ENCODE measurements at places on chromosomes 1 and 21.

DNA sequence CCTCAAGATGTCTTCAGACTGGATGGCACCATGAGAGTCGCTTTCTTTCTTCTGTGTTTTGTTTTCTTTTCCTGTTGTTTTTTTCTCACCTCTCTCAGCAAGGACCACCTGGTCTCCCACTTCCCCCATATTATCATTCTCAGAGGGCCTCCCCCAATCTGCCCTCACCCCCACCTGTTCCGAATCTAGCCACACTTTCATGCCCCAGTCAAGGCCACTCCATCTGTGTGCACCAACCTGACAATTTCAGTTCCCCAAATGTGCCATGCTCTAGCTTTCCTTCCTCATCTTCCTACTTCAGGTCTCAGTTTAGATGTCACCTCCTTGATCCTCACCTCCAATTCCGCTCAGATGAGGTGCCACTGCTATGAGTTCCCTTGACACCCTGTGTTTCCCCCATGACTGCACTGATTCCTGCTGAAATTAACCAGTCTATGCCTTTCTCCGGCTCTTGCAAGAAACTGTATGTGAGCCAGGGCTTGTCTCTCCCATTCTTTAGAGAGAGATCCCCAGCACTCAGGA is 146.2 kb downstream of the PLPP3 start:
- DNase-seq, result no peak

GRCh38 chr1:154863315-154864174 is 6.5 kb downstream of the KCNN3 start:
- no peak for DNase-seq

DNA sequence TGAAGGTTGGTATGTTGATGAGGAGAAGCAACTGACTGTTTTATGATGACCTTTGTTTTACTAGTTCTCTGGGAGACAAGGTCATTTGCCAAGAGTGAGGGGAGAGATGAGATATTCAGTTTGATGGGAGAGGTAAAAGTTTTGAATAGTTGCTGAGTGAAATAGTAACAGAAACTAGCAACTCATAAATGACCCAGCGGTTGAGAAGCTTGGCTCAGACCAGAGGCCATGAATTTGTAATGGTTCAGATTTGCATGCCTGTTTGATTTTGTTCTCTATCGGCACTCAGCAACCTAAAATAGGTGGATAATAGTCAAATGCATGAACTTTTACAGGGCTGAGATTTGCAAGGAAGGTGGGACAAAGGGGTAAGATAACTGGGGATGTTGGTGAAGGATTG is 6.6 kb downstream of the CCDC30 start:
- no peak for DNase-seq

DNA sequence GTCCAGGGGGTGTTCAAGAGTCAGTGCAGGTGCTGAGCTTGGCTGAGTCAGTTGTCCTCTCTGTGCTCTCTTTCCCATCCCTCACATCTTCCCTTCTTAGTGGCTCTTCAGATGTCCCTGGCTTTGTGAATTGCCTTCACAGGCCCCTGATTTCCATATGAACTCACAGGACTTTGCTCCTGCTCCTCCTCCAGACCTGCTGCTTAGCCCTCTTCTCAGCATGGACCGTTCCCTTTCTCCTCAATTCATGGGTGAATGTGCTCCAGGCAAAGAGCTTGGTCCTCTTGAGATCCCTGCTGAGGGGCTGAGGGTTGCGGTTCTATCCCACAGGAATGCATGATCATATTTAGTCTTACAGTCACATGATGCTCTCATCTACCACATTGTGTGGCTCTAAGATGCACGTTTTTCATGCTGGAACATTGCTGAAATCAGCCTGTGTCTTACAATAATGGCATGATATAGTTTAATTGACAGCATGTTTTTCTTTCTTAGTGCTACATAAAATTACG is 30.5 kb downstream of the CACNA1E start:
- no peak for DNase-seq

- no peak for DNase-seq
Measured at GRCh38 chr1:77620273-77620672, 62.2 kb downstream of the ZZZ3 start.

GRCh38 chr1:19346026-19346425 is 33.9 kb downstream of the SLC66A1 start:
- no peak for DNase-seq

DNA sequence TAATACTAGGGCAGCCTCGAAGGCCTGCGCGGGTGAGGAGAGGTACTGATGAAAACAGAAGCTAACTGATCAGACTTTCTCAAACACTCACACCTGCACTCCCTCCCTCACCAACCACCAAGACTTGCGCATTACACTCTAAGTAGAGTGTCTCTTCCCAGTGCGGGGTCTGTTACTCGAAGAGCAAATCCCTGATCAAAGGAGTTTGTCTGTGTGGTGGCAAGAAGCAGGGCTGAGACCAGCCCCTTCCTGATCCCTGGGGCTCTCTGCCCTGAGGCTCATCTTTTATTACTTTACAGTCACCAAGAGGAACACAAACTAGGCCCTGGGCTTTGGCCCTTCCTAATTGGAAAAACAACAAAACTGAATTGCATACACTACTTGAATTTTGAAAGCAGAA is 19.5 kb upstream of the TSNAX start:
- no peak for DNase-seq

GRCh38 chr1:43776043-43776761 is 68.9 kb downstream of the ST3GAL3 start:
- DNase-seq, result no peak

DNA sequence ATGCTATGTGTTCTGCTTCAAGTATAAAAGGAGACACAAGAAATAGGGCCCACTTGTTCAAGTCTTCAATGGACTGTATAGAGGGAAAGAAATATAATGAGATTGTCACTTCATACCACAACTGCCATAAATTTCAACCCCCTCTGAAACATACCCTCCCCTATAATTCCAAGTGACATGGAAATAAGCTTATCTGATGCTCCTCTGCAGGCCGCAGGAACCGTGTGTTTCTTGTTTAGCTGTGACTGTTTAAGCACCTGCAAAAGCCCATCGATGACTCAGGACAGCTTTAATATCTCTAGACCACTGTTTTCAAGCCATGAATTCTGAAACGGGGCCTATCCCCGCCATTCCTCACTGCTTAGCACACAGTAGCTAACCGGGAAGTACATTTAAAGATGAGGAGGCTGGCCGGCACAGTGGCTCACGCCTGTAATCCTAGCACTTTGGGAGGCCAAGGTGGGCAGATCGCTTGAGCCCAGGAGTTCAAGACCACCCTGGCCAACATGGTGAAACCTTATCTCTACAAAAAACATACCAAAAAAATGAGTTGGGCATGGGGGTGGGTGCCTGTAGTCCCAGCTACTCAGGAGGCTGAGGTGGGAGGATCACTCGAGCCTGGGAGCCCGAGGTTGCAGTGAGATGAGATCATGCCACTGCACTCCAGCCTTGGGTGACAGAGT is 4.2 kb downstream of the HLCS start:
- no peak for DNase-seq
